ENCODE measurements at places on chromosomes 3 and 15.

- DNase-seq, result no peak
Measured at GRCh38 chr3:196620161-196620604, 19.3 kb upstream of the NRROS start.

DNA sequence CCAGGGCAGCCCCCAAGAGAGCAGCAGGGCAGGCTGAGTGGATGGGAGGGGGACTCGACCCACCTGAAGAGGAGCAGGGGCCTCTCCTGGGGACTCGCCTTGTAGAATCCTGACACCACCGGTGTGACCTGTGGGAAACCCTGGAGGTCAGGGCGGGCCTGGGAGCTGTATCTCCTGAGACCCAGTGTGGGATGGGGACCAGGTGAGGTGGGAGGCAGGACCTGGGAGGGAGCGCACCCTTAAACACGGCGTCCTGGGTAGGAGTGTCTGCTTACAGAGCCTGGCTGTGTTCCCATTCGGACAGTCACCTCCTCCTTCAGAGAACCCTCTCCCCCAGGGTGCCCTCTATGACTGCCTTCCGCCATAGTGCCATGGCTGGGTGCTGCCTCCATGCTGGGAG is 27.1 kb downstream of the C15orf39 start:
- no peak for DNase-seq

GRCh38 chr15:23439513-23439912 is 7.5 kb downstream of the GOLGA6L2 start:
- DNase-seq, result no peak

DNA sequence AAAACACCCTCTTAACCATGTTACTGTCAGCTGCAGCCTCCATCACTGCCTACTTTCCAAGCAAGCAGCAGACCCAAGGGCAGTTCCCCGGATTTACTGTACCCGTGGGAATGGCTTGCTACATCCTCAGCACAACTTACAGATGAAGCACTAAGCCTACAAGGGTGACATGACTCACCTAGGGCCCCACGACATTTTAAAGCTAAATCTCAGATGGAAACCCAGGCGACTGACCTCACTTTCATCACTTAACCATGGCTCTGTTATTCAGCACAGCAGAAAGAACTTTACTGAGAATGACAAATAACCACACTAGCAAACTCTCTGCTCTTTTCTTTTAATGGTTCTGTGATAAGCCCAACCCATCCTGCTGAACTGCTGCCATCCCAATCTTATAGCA is 65.6 kb downstream of the SUMF1 start:
- no peak for DNase-seq

- DNase-seq, result no peak
Measured at GRCh38 chr3:56113231-56113630, 355.0 kb downstream of the ERC2 start.

GRCh38 chr3:32469151-32469874 is 33.3 kb downstream of the CMTM6 start:
- no peak for DNase-seq

DNA sequence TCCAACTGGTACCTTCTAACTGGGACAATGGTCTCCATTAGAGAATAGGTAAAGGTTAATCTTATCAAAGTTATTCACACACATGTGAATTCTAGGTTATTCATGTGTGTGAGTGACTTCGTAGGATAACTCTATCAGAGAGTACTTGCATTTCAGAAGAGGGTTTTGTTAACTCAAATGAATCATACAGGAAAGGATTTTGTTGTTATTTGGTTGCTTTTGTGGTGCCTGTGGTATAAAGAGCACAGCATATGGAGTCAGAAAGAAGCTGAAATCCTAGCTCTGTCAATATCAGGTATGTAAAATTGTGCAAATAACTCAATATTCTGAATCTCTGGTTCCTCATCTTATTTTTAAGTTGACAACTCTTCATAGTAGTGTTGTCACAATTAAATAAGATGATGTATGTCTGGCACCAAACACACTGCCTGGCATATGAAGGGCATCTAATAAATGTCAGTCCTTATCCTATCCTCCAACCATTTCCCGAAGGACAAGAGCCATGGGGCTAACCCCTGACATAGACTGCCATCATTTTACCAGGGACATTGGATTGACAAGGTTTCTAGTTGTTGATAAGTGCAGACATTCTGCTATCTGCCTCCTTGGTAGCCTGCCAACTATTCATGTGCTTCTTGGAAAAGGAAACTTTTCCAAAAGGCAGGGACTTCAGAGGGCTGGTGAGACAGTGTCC is 48.7 kb upstream of the CMSS1 start:
- DNase-seq, result no peak

DNA sequence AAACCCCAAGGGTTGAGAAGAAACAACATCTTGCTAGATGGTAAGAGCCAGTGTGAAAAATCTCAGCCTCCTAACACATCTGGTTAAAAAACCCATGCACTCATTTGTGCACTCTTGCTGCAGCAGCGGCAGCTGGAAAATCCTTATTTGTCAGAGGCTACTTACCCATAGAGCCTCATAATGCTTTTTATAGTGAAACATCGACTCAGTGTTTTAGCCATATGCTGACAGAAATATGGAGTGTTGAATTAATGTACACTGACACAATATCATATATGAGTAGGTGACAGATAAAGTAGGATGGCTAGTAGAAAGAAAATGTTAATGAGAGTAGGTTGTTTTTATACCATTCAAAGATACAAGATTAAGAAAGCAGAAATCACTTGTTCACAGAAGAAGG is 13.0 kb downstream of the SLC9A9 start:
- no peak for DNase-seq

GRCh38 chr3:116154389-116154788 is 290.9 kb downstream of the LSAMP start:
- no peak for DNase-seq

DNA sequence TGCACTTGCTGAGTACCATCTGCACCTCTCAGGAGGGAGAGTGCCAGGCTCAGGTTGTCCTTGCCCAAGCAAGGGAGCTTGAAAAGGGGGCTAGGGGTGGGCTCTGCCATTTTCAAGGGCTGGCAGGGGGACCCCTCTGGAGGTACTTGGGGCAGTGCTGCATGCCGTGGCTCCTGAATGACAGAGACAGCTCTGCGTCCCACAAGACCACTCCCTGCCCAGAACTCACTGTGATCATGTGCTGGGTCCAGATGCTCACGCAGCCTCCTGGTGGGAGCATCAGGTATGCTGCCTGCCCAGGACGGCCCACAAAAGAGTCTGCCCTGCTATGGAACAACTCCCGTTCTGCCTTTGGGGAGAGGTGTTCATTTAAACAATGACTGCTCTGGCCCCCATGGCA is 165.2 kb downstream of the GOLGA6L4 start:
- DNase-seq, result no peak

- DNase-seq, result no peak
Measured at GRCh38 chr3:149373235-149374125, 4.0 kb downstream of the TM4SF1 start.

DNA sequence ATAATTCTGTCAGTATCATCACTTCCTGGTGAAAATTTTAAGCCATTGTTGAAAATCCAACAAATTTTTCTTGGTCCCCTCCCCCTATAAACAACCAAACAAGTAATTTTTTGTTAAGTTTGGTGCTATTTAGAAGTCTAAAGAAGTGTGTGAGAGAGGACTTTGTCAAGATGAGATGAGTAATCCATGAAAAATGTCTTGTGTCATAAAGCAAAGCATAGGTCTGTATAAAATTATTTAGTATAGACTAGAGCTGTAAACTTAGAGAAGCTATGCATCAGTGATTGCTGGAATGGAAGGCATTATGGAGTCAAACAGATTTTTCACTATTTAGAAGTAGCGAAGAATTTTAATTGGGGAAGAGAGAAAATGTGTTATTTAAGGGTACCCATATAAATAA is 31.4 kb downstream of the MAPK6 start:
- no peak for DNase-seq

GRCh38 chr15:39269352-39269751 is 311.5 kb upstream of the THBS1 start:
- no peak for DNase-seq

GRCh38 chr3:44827196-44827595 is 34.5 kb upstream of the TMEM42 start:
- no peak for DNase-seq

- no peak for DNase-seq
Measured at GRCh38 chr15:40217166-40217824, 21.6 kb upstream of the PAK6 start.

- no peak for DNase-seq
Measured at GRCh38 chr3:99716463-99716995, 78.1 kb downstream of the COL8A1 start.

DNA sequence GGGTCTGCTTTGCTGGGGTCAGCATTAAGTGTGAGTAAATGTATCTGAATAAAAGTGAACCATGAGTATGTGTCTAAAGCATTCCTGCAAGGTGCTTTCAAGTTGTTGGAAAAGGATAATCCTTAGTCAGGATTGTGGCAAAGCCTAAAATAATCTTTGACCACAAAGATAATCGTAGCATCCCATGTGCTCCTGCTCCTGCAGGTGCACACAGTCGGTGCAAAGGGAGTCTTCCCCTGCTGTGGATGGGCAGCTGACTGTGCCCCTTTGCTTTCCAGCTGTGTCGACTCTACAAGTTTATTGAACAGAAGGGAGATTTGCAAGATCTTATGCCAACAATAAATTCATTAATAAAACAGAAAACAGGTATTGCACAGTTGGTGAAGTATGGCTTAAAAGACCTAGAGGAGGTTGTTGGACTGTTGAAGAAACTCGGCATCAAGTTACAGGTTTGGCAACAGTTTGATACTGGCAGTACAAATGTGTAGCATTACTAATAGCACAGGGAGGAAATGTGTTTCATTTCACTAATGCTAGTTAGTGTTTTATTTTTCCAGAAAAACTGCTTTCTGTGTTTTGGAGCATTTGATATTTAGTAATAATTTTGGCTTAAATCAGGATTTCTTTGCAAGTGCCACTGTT is 22.6 kb downstream of the SRP14 start:
- no peak for DNase-seq

- DNase-seq, result no peak
Measured at GRCh38 chr3:122091602-122092295, 36.6 kb downstream of the CD86 start.

GRCh38 chr3:107674371-107674770 is 151.6 kb downstream of the BBX start:
- DNase-seq, result no peak

DNA sequence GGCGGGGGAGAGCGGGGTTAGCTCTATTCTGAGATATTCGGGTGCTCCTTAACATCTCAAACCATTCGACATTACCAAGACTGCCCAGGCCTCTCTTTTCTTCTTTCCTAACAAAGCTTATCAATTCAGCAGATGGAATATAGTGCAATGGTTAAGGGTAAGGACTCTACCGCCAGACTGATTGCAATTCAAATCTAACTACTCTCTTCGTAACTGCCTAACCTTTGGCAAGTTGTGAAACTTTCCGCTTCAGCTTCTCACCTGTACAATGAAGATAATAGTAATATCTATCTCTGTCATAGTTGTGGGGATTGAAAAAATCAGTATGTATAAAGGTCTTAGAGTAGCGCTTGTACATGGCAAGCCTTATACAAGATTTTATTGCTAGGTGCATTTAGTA is 972 bp downstream of the UBA5 start:
- DNase-seq, result no peak

DNA sequence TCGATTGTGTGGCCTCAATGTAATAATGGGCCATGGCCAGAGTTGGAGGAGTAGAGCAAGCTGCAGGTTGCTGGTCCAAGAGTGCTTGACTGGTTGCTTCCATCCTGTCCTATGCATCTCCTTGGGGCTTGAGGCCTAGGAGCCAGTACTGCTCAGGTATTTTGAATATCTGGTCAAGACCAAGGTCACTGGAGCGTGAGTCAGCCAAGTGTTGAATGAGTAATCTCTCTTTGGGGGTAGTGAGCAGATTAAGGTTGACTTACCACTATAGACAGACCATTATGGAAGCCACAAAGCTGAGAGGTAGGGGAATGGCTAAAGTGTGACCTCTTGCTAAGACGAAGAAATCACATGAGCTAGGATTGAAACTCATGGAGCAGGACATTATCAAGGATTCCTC is 9.4 kb upstream of the PARP6 start:
- DNase-seq, result no peak

GRCh38 chr3:76267851-76268380 is 482.6 kb upstream of the ZNF717 start:
- no peak for DNase-seq

- DNase-seq, result no peak
Measured at GRCh38 chr3:101182734-101183133, 137.6 kb downstream of the IMPG2 start.

- DNase-seq, result no peak
Measured at GRCh38 chr15:50059203-50059772, 59.7 kb downstream of the ATP8B4 start.

- DNase-seq, result no peak
Measured at GRCh38 chr3:157317895-157318294, 118.8 kb upstream of the PTX3 start.

GRCh38 chr3:16838561-16838960 is 46.2 kb upstream of the PLCL2 start:
- DNase-seq, result no peak

DNA sequence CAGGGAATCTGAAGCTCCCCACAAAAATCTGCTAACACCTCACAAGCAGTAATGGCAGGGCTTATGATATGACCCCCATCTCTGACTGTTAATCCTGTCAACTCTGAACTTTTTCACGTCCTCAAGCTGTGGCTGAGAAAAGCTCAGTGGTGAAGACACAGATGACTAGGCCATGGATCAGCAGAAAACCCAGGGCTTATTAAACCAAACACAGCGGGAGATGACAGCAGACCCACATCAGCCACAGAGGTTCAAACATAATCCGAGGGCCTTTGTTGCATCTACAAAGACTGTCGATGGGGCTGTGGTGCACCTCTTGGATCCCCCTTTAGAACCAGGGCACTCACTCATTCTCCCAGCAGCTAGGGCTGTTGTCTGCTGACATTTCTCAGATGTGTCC is 50.4 kb downstream of the GLB1 start:
- no peak for DNase-seq

- DNase-seq, result no peak
Measured at GRCh38 chr15:26391567-26392194, 381.2 kb downstream of the GABRB3 start.

DNA sequence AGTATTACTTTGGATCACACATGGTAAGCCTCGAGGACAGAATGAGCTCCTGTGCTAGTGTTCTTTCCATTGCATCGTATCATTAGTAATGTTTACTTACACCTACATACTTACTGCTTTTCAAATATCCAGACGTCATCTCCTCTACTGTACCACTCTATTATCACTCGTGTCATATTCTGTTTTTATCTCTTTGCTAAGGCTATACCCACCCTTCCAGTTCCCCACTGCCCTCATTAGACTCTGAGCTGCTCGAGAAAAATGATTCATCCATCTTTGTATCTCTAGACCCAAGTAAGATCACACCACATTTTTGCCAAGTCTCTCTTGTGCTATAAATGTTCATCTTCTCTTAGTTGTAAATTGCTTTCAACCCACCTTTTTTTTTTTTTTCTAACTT is 245.7 kb downstream of the TIGIT start:
- DNase-seq, result no peak

DNA sequence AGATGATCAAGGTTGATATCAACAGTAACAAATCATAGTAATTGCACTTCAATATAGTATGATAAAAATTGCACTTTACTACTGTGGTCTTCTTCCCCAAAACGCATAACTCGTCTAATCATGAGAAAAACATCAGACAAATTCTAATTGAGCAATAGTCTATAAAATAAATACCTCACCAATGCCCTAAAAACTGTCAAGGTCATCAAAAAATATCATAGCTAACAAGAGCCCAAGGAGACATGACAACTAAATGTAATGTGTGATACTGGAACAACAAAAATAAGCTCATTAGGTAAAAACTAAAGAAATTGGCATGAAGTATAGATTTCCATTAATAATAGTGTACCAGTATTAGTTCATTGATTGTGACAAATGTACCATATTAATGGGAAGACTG is 85.6 kb upstream of the LRRC3B start:
- DNase-seq, result no peak

GRCh38 chr3:38119821-38120692 is 16.9 kb downstream of the ACAA1 start:
- no peak for DNase-seq
